ENCODE measurements at places on chromosomes 6 and 20.

DNA sequence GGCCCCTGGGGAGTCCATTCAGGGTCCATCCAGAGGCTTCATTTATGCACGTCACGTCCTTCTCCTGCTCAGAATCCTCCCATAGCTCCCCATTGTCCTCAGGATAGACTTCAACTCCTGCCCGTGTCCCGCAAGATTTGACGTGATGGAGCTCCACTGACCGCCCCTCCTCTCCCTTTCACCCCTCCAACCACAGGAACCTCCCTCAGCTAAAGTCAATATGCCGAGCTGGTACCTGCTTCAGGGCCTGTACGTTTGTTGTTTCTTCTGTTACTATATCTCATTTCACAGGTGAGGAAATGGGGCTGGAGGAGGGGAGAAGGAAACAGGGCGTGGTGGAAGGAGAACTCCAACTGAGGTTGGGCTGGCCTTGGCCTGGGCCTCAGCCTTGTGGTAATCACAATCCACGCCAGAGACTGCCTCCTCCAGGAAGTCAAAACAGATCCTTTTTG is 38.6 kb downstream of the CEBPB start:
- no peaks in the 10 kb centered on the region for H3K27me3 ChIP-seq
- no peak for DNase-seq
- H3K4me1 ChIP-seq: no peaks in the 10 kb centered on the region

- H3K4me1 ChIP-seq: peaks cover 6% of the 10 kb centered on the region
- DNase-seq: peak; percentile 4
- H3K27me3 ChIP-seq: no peaks in the 10 kb centered on the region
Observed at GRCh38 chr20:9172851-9173250, 104.0 kb downstream of the PLCB4 start.

GRCh38 chr20:46642265-46642968 is 8.8 kb downstream of the SLC13A3 start:
- no peak overlapping the region for H3K27ac ChIP-seq
- H3K36me3 ChIP-seq: no peaks in the 10 kb centered on the region
- no peaks in the 10 kb centered on the region for H3K4me1 ChIP-seq

- H3K36me3 ChIP-seq: no peaks in the 10 kb centered on the region
- H3K4me1 ChIP-seq: peaks cover 15% of the 10 kb centered on the region
- DNase-seq: no peak
- peaks cover 20% of the 10 kb centered on the region for H3K27me3 ChIP-seq
- H3K27ac ChIP-seq: no peak overlapping the region
Observed at GRCh38 chr6:82362878-82363427, 664 bp upstream of the TPBG start.

GRCh38 chr20:51460569-51461265 is 81.8 kb downstream of the NFATC2 start:
- peaks cover 56% of the 10 kb centered on the region for H3K4me1 ChIP-seq
- DNase-seq: no peak
- H3K27ac ChIP-seq: peak overlapping the region; percentile 30
- peaks cover 25% of the 10 kb centered on the region for H3K36me3 ChIP-seq

- H3K27ac ChIP-seq: no peak overlapping the region
- peaks cover 30% of the 10 kb centered on the region for H3K4me1 ChIP-seq
- DNase-seq: no peak
Observed at GRCh38 chr6:83490217-83490807, 22.0 kb upstream of the PRSS35 start.

Measured in immature natural killer cell (primary cell).